GF-D8 (cell line): ENCODE measurements at places on chromosomes 6 and 20.

GRCh38 chr6:30147096-30147495, 11.2 kb downstream of the TRIM40 start:
- DNase-seq = no peak

GRCh38 chr20:13865791-13866351, 81.0 kb downstream of the NDUFAF5 start:
- DNase-seq = no peak

DNA sequence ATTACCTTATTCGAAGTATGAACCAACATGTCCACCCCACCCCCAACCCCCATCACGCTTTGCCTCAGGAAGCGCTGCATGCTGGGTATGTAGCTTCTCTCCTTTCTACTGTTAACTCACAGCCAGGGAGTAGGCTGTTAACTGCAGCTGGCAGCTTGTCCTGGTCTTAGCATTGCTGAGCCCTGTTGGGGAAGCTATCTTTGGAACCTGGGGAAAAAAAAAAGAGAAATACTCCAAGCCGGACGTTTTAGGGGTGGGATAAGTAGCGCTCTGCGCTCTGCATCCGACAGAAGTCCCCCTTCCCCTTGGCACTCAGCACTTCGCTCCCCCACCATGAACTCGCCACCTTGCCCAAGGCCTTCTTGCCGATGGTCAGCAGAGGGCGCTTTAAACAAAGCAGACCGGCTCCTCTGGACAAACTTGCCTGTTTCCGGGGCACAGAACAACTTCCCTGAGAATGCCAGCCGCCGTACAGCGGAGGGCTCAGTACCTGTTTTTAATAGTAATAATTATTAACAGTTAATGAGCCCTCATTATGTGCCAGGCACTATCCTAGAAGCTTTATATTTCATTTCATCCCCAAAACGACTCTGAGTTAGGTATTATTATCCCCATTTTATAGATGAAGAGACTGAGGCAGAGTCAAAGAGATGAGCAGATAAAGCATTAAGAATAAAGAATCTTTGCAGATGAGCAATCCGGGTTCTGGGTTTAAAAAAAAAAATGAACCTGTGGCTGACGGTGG, 35.2 kb upstream of the MDFI start:
- DNase-seq = no peak

GRCh38 chr6:53417141-53417540, 68.4 kb upstream of the ELOVL5 start:
- no peak for DNase-seq

- DNase-seq = no peak
Observed at GRCh38 chr6:136210398-136211165, 39.5 kb downstream of the MTFR2 start.

DNA sequence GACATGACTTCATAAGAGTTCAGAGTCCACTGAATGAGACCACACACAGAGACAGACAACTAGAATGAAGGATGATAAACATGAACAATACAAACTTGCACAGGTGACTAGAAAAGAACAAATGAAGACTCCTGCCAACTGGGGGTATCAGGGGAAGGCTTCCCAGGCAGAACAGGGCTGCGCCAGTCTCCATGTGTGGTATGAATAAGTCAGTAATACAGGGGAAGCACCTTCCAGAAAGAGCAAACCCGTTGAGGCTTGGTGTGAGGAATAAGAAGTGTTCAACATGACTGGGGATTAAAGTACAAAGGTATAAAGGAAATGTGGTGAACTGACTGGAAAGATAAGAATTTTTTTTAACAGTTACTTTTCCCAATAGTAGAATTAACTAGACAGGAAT, 3.7 kb upstream of the SLC17A2 start:
- DNase-seq = no peak

DNA sequence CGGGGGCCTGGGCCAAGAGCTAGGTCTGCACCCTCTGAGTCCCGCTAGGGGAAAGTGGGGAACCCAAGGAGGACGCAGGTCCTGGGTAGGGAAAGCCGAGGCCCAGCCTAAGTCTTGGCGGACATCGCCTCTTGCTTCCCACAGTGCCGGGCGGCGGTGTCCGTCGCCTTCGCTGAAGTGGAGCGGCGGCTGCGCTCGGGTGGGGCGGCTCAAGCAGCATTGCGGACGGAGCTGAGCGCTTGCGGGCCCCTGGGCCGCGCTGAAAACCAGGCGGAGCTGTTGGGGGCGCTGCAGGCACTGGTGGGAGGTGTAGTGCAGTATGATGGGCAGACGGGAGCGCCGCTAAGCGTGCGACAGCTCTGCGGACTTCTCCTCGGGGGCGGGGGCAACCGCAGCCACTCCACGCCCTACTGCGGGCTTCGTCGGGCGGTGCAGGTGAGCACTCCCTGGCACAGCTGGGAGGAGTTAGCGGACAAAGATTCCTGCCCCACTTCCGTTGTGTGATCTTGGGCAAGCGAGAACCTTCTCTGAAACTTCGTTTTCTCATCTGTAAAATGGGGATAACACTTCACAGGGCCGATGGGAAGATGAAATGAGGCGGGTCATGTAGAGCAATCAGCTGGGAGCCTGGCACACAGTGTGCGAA, 4.2 kb downstream of the PRSS16 start:
- DNase-seq = no peak

GRCh38 chr6:143697076-143697800, 19.5 kb downstream of the PHACTR2 start:
- DNase-seq = no peak

- no peak for DNase-seq
Observed at GRCh38 chr6:137271245-137272183, 52.3 kb upstream of the IFNGR1 start.

DNA sequence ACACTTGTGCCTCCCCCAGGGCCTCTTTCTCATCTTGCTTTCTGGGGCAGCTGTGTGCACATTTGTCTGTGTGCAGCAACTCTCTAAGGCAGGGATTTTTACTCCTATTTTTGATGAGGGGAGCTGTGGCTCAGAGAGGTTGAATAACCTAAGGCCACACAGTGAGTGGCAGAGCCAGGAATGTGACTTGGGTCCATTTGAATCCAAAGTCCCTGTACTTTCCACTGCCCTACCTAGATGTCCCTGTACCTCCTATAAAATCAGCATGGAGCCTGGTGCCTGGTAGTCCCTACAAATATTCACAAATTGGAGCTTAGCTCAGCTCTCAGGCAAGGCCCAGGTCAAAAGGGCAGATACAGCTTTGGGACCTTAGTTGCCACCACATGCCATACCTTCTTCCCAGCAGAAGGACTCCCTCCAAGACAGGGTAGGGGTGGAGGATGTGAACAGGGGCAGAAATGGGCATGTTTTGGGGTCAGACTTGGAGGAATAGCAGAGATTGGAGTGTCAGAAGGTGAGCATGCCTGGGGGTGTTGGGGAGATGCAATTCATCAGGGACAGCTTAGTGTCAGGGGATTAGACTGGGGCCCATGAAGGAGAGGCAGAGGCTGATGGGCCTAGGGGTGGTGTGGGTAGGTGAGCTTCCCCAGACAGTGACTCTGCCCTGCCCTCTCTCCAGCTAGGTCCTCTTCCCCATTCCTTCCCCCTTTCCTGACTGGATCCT, 4.1 kb upstream of the VEGFA start:
- no peak for DNase-seq

- peak; percentile 32 for DNase-seq
Observed at GRCh38 chr6:37314487-37315156, 39.2 kb upstream of the RNF8 start.

GRCh38 chr6:150177952-150178520, 35.2 kb downstream of the PPP1R14C start:
- no peak for DNase-seq
